NCI-H1105 (cell line): ENCODE measurements at places on chromosomes 6 and 20.

DNA sequence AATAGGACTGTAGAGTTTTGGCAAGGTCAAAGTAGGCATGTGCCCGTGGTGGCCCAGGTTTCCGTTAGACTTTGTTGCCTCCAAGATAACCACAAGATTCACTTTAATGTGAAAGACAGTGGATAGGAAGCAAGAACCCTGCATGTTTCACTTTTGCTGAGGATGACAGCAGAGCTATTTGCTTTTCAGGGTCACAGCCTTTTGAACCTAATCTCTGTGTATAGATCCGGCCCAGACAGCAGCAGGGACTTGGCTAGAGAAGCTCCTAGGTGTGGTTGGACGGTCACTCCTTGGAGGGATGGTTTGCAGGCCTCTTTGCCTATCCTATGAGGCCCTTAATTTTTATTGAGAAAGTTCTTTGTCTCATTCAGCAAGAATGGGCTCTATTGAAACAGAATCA, 538.8 kb downstream of the HACE1 start:
- DNase-seq: no peak

GRCh38 chr20:20546402-20546801, 166.0 kb downstream of the RALGAPA2 start:
- no peak for DNase-seq

- no peak for DNase-seq
Observed at GRCh38 chr6:130945401-130945919, 117.6 kb downstream of the EPB41L2 start.

GRCh38 chr6:57123111-57123510, 33.1 kb downstream of the ZNF451 start:
- no peak for DNase-seq

DNA sequence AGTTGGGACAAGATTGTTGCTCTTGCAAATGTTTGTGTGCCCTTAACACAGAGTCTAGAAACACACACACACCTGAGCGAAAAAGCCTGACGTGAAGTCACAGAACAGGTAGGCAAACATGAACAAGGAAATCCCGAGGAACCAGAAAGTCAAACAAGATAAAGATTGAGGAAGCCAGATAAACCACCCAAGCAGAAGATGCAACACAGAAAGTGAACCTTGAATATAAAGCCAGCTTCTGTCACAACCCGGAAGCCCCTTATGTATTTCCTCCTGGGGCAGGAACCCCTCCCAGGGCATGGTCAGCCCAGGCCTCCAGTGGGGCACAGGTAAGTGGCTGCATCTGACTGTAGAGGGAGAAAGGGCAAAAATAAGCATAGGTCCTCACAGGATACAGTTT, 158.2 kb upstream of the SUPT3H start:
- no peak for DNase-seq

DNA sequence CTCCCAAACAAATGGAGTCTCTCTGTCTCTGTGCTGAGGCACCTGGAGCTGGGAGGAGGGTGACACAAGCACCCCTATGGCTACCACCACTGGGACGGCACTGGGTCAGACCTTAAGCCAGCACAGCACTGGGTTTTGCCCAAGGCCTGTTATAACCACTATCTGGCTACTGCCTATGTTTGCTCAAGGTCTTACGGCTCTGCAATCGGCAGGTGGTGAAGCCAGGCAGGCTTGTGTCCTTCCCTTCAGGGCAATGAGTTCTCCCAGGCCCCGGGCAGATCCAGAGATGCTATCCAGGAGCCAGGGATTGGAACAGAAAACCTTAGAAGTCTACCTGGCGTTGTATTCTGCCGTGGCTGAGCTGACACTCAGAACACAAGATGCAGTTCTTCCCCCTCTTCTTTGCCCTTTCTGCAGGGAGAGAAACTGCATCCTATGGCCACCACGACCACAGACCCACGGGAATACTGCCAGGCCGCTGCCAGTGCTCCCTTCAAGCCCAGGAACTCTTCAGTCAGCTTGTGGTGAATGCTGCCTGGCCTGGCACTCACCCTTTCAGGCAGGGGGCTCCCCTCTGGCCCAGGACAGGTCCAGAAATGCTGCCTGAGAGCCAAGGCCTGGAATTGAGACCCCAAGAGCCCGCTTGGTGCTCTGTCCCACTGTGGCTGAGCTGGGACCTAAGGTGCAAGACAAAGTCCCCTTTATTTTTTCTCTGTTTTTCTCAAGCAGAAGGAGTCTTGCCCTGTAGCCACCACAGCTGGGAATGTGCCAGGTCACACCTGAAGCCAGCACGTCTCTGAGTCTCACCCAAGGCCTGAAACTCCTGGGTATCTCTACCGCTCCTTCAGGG, 67.0 kb upstream of the FRMD1 start:
- no peak for DNase-seq

DNA sequence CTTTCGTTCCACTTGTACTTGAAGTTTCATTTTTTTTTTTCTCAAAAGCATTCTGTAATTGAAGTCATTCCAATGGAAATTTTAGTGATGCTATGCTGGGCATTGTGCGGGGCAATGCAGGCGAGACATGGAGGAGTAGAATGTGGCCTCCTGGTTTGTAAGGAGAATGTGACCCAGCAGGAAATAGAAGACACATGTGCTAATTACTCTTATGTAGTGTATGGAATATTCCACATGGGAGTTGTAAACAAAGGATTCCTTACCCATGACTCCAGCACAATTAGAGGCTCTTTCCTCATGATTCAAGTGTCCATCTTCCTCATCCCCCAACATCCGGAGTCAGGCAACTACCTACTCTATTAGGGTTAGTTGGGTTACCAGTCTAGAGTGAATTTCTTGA, 14.9 kb upstream of the RFPL4B start:
- no peak for DNase-seq

GRCh38 chr20:7627734-7628663, 312.3 kb downstream of the HAO1 start:
- no peak for DNase-seq

GRCh38 chr6:132919045-132919860, 104.9 kb downstream of the RPS12 start:
- DNase-seq: peak; percentile 10

GRCh38 chr20:63574829-63575743, 1.0 kb upstream of the HELZ2 start:
- DNase-seq: no peak

GRCh38 chr6:30918670-30919069, 4.6 kb downstream of the VARS2 start:
- DNase-seq: no peak

GRCh38 chr6:153167061-153167891, 36.2 kb upstream of the RGS17 start:
- DNase-seq: no peak

DNA sequence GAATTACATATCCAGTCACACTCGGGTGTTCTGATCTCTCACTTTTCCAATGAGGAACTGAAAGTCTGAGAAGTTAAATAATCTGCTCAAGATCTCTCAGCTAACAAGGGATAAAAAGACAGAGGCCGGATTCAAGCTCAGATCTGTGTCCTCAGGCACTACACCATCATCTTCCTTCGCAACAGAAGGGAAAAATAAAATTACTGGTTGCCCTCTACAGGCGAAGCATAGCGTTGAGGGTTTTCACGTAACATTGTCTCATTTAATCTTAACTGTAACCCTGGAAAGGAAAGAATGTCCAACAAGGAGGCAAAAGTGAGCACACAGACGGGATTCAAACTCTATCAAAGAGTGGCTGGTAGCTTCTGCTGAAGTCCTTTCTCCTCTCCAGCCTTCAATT, 67.8 kb upstream of the ANKEF1 start:
- DNase-seq: no peak

DNA sequence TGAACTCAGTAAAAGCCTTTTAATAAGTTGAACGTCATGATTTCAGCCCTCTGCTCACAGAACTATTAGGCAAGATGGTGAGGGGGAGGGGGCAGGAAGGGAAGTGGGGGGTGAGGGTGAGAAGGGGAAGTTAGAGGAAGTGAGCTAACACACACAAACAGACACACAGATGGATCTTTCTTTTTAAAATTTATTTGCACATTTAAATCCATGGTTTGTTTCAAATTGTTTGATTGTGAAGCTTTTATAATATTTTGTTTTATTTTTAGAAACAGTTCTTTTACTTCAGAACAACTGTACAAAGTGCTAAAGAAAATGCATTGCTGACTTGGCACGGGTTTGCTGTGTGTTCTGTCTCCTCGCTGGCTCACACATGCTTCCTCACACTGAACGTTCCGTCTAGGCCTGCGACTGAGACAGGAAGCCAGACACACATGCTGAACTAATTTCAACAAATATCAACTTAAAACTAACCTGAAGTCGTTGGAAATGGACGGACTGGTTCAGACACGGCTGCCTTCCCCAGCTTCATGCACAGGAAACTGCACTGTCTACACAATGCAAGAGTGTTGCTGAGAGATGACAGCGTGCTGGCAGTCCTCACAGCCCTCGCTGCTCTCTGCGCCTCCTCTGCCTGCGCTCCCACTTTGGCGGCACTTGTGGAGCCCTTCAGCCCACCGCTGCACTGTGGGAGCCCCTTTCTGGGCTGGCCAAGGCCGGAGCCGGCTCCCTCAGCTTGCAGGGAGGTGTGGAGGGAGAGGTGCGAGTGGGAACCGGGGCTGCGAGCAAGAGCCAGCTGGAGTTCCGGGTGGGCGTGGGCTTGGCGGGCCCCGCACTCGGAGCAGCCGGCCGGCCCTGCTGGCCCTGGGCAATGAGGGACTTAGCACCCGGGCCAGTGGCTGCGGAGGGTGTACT, 8.1 kb upstream of the ZBP1 start:
- no peak for DNase-seq

GRCh38 chr20:3919352-3919751, 30.2 kb downstream of the PANK2 start:
- DNase-seq: no peak

GRCh38 chr6:14110001-14110818, 7.4 kb upstream of the CD83 start:
- no peak for DNase-seq

DNA sequence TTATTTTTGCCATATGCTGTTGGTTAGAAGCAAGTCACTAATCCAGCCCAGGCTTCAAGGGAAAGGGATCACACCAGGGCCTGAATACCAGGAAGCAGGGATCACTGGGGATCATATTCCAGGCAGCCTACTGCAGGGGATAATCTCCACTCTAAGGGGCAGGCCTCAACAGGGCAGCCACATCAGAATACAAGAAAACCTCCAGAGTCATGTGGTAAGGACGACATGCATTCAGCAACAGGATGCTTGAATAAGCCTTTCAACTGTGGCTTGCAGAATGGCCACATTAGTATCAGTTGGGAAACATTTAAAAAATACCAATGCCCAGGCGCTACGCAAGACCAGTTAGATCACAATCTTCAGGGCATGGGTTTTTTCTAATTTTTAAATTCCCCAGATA, 109.1 kb downstream of the LY86 start:
- no peak for DNase-seq

GRCh38 chr20:17617212-17617867, 47.5 kb downstream of the DSTN start:
- peak; percentile 75 for DNase-seq

- DNase-seq: no peak
Observed at GRCh38 chr6:118146584-118146983, 239.5 kb downstream of the SLC35F1 start.

DNA sequence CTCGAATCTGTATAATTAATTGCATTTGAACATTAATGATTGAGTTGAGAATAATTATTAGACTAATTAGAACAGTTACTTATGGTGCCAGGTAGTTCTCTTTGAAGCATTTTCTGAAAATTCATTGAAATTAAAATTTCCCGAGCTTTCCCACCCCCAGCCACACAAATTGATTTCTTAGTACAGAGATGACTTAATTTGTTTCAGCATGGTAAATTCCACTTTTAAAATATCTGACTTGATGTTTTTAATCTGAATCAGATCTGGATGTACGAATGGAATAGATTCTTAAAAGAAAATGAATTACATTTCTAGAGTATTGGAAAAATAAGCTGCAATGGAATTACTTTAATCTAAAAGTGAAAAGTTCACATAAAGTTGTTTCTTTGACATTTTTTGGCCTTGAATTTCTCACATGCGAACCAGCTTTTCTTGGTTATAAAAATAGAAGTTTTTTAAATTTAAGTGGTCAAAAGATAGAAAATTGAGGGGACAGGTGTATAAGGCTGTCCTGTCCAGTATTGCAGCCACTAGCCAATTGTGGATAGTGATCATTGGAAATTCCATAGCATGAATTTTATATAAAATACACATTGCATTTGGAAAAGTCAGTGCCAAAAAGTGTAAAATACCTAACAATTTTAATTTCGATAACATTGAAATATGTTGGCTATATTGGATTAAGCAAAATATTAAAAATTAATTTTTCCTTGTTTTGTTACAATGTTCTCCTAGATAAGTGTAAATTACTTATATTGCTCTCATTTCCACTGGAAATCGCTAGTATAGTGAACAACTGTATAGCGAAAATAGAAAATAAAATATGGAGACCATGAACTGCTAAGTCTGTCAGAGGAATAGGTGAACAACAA, 102.9 kb downstream of the OR2B2 start:
- DNase-seq: no peak

DNA sequence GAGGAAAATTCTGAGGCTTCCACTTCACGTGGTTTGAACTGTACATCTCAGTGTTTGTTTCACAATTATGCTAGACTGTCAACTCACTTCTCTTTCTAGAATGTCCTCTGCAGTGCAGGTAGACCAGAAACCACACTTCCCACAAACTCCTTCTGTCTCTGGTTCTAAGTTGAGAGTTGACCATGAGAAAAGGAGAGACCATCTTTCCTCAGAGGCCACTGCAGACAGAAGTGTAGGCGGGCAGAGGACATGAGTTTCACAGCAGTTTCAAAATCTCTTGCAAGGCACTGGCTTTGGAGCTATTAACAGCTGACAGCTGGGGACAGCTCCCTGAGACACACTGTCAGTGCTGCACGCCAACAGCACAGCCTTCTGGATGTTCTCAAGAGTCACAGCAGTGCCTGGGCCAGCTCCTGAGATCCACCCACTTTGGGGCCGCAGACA, 55.4 kb upstream of the MOXD1 start:
- no peak for DNase-seq

GRCh38 chr6:170096191-170096802, 194.6 kb downstream of the DLL1 start:
- peak; percentile 7 for DNase-seq

- no peak for DNase-seq
Observed at GRCh38 chr20:13756551-13756950, 28.2 kb downstream of the ESF1 start.
